ENCODE measurements at places on chromosomes 5 and 9.

GRCh38 chr9:115946530-115946929 is 207.1 kb upstream of the PAPPA start:
- no peak for DNase-seq

DNA sequence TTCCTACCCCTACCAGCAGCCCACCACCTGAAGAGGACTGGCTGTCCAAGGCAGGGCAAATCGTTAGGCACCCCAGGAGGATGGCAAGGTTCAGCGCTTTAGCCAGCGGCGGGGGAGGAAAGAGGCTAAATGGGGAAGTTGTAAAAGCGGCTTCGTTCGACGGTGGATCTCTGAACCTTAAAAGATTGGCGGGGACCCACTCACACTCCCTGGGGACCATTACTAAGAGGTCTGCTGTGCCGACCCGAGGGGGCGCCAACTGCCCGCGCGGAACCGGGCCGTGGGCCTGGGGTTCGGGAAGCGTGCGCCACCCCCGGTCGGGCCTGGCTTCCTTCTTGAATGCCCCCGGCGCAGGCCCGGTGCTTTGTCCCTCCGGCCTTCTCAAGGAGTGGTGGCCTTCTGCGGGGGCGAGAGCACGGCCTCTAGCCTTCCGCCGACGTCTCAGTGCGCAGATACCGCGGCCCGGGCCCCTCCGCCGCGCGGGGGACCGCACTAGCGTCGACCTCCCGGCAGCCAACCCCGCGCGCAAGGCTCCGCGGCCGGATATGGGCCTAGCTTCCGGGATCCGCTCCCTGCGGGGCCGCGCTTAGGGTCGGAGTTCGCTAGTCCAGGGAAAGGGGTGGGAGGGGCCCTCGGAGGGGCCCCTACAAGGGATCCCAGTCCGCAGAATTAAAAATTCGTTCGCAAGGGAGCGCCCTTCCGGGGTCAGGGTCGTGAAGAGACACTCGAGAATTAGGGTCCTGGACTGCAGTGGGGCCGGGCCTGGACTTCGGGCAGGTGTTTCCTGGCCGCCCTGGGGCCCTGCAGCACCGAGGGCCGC is 10.5 kb downstream of the NR2F1-AS1 start:
- no peak for DNase-seq

- peak; percentile 38 for DNase-seq
Observed at GRCh38 chr5:143134269-143134668, 269.2 kb downstream of the NR3C1 start.

DNA sequence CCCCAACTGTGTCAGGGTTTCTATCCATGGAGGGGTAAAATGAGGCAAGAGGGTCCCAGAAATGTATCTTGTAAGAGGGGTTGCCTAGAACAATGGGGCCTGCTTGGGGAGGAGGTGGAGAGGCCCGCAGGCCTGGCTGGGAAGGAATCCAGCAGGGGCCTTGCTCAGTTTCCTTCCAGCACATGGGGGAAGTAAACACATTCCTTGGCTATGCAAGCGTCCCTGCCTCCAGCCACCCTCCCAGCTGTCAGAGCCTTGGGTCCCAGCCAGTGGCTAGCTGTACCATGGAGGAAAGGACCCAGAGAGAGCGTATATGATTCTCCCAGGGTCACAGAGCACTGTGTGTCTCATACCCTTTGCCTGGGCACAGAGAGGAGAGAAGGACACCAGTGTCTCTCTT is 71.1 kb upstream of the IL17B start:
- DNase-seq = no peak

- no peak for DNase-seq
Observed at GRCh38 chr9:19533373-19533772, 124.6 kb downstream of the ACER2 start.

DNA sequence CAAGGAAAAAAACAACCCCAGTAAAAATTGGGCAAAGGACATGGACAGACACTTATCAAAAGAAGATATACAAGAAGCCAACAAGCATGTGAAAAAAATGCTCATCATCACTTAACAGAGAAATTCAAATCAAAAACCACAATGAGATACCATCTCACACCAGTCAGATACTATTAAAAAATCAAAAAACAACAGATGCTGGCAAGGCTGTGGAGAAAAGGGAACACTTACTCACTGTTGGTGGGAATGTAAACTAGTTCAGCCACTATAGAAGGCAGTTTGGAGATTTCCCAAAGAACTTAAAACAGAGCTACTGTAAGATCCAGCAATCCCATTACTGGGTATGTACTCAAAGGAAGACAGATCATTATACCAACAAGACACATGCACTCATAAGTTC is 157.4 kb downstream of the EDIL3 start:
- DNase-seq = no peak

GRCh38 chr9:25048098-25048724 is 502.5 kb upstream of the IZUMO3 start:
- DNase-seq = no peak

DNA sequence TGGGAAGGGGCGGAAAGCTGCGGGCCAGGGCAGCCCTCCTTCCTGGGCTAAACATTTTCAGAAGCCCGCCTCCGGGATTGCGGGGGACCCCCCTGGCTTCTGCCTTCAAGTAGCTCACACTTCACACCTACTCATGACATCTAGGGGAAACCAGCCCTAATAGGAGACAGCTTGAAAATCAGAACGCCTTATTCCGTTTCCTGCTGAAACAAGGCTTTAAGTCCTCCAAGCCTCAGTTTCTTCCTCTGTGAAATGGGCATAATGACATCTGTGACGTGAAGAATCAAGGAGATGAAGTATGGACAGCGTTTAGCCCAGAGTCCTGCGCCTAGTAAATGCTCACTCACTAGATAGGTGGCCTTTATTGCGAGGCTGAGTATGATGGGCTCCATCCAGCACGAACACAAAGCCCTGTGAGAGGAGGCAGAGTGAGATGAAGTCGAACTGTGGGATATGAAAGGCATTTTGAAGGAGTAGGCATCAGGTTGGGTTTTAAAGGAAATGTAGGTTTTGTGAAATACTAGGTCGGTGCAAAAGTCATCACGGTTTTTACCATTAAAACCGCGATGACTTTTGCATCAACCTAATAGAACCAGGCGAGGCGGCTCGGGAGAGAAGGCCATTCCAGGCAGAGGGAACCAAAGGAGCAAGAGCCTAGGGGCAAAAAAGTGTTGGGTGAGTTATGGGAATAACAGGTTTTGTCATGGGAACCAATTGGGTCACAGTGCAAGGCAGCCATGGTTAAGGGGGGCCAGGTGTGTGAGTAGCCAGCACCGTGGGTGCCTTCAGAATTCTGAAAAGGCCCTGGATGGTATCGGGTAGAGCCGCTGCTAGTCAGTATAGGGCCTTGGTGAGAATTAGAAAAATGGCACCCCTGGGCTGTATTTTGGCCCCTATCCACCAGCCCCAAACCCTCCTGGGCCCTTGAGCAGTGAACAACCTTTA is 1.0 kb upstream of the TSC1 start:
- DNase-seq = no peak

DNA sequence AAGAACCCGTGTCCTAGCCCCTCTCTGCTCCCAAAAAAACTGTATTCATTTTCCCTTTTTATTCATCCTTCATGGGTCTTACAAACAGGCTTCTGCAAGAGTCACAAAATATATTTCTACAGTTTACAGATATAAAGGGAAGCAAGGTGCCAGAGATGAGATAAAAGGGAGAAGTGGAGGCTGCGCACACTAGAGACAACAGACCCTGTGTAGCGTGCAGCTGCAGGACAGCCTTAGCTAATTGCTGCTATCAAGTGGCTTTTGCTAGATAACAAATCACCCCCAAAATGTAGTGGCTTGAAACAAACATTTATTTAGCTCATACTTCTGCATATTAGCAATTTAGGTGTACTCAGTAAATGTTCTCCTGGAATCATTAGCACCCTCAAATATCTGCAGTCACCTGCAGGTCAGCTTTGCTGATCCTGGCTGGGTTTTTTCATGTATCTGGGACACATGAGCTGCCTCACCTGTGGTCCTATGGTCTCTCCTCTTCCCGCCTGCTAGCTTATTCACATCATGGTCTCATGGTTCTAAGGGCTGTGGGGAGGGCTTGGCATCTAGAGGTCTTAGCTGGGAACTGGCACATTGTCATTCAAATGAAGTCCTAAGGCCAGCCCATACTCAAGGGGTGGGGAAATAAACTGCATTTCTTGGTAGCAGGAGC is 29.4 kb downstream of the ARHGEF37 start:
- DNase-seq = no peak

DNA sequence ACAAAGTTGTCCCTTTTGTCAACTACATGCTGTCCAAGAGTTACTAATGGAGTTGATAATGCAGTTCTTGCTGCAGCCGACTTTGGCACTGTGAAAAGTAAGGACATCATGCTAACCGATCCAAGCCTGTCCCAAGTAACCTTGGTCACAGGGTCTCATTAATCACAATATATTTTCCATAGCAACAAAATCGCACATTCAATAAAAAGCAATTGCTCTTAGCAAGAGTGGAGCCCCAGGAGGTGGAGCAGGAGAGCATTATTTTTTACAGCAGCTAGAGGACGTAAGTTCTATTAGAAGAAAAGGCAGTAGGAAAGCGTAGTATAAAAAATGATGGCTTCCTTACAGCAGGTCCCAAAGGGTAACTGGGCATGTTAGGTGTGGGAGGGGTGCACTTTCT is 570.3 kb downstream of the EBF1 start:
- DNase-seq = no peak

GRCh38 chr9:15249981-15250380 is 57.0 kb downstream of the TTC39B start:
- DNase-seq = no peak

GRCh38 chr9:3857673-3858072 is 331.9 kb upstream of the RFX3 start:
- peak; percentile 13 for DNase-seq

- DNase-seq = no peak
Observed at GRCh38 chr5:33657804-33658440, 217.2 kb downstream of the TARS1 start.

GRCh38 chr5:68178579-68178978 is 37.0 kb upstream of the PIK3R1 start:
- DNase-seq = peak; percentile 86

DNA sequence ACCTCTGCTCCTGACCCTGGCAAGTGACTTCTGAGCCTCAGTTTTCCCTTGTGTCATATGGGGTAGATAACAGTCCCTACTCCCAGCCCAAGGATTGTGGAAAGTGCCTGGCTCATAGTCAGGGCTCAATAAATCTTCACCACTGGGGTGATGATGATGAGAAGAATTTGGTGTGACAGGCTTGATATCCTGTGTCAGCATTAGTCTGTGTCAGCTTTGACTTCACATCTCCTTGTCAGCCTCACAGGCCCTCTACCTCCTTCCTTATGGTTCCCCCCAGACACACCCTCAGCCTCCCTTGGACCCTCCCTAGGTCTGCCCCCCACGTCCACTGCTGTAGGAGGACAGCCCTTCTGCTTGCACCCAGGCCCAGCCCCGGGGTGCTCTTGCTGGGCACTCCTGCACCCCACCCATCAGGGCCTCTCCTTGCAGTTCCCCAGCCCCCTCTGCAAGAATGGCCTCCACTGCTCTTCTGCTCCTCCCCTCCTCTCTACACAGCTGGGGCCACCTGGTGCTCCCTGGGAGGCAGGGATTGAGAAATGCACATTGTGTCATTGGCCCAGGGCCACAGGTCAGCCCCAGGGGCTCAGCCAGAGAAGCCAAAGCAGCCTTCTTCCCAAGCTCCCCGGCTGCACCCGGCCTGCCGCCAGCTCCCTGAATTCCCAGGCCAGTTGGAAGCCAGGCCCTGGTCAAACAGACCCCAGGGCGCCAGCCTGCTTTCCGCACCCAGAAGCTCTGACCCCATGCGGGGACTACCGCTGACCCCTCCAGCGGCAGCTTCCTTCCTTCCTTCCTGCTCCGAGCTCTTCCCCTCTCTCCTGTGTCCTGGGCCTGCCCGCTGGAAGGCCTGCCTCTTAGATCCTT is 7.7 kb downstream of the FGFR4 start:
- no peak for DNase-seq

DNA sequence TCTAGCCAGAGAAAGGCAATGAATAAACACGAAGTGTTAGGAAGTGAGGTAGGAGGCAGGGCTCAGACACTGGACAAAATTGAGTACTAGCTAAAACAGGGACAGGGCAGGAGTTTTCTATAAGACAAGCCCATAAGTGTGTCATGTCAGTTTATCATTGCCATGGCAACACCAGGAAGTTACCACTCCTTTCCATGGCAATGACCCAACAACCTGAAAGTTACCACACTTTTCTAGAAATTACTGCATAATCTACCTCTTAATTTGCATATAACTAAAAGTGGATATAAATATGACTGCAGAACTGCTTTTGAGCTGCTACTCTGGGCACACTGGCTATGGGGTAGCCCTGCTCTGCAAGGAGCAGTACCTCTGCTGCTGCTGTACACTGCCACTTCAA is 442.5 kb upstream of the COX7C start:
- no peak for DNase-seq

All from RWPE1 (cell line).